Right kidney (tissue), 9 donors: ENCODE measurements at places on chromosomes 6 and 20.
A peak's percentile ranks its signal among the peaks of the same experiment; 100 is the strongest.

GRCh38 chr6:144475411-144475810 is 190.3 kb downstream of the UTRN start:
- DNase-seq, result no peak

DNA sequence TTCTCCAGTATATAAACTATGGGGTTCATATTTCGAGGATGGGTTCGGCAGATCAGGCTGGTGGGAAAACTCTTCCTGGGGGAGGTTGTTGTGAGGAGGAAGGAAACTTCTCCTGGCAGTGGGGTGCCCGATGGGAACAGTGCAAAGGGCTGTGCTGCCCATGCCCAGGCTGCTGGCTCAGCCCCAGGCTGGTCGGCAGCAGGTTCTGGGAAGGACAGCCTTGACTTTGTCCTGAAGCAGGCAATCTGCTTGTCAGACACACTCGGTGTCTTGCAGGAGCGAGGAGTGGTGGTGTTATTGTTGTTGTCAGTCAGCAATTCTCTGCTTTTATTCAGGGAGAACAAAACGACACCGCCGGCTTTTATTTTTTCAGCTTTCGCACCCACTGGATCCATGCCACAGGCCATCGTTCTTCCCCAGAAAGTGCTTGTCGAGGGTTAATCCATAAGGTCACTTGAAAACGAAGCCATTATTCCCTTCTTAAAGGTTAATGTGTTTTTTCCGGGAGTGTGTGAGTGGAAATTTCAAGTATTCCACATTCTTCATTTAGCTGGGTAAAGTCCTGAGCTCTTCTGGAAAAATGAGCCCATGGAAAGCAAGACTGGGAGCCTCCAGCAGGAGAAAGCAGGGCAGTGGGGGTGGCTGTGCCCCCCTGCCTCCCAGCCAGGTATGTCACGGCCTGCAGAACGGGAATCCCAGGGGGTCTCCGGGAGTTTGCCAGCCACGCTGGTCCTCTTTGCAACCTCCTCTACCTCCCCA is 57.0 kb upstream of the STX16 start:
- DNase-seq, result no peak

DNA sequence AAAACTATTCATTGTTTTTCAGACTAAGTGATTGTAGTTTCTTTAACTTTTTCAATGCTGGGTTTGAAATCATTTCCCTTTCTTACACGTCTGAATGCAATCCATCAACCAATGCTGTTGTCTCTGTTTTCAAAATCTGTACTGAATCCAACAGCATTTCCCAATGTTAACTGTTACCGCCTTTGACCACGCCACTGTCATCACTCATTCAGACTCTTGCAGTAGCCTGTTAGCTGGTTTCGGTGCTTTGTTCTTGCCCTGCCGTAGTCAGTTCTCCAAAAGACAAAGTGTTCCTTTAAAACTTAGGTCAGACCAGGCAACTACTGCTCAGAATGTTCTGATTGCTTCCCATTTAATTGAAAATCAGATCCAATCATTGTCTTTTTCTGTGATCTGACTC is 131.3 kb downstream of the PLCB4 start:
- no peak for DNase-seq

DNA sequence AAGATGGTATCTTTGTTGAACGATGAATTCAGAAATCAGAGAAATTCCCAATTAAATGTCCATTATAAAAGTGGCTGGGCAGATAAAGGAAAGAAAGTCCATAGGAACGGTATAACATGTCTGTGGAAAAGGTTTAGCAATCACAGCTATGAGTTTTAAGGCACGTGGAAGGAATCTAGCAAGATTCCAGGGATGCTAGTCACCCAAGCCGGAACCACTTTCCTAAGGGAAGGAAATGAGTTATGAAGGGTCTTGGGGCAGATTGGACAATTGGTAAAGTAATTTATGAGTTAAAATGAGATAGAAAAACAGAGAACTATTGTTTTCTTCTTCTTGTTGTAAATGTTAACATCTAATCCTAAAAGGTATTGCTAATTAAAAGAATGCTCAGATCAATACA is 384.8 kb downstream of the ADGRB3 start:
- no peak for DNase-seq

GRCh38 chr6:12170351-12171092 is 119.6 kb upstream of the EDN1 start:
- no peak for DNase-seq

DNA sequence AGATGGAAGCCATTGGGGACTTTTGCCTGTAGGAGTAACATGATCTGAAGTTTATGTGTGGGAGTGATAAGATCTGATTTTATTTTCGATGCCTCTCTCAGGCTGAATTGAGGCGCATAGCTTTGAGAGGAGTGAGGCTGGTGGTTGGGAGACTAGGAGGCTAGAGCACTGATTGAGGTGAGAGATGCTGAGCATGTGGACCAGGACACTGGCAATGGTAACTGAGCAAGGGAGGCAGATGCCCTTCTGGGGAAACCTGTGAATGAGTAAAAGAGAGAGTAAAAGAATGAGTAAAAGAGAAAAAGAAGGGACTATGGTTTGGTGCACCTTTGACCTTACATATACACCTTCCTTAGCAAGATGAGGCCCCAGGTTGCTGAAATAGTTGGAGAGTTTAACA is 3.0 kb downstream of the RRP36 start:
- no peak for DNase-seq

- DNase-seq, result peak; percentile 76
Measured at GRCh38 chr20:63377256-63377941, 16.2 kb upstream of the CHRNA4 start.

GRCh38 chr6:71277926-71278600 is 10.5 kb upstream of the OGFRL1 start:
- DNase-seq, result no peak

DNA sequence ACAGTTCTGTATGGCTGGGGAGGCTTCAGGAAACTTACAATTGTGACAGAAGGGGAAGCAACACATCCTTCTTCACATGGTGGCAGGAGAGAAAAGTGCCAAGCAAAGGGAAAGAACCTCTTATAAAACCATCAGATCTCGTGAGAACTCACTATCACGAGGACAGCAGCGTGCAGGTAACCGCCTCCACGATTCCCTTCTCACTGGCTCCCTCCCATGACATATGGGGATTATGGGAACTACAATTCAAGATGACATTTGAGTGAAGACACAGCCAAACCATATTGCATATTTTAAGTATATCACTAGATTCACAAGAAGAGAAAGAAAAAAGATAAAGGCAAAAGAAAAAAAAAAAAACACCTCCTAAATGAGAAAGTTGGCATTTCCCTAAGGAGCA is 431.9 kb upstream of the RGS17 start:
- no peak for DNase-seq

DNA sequence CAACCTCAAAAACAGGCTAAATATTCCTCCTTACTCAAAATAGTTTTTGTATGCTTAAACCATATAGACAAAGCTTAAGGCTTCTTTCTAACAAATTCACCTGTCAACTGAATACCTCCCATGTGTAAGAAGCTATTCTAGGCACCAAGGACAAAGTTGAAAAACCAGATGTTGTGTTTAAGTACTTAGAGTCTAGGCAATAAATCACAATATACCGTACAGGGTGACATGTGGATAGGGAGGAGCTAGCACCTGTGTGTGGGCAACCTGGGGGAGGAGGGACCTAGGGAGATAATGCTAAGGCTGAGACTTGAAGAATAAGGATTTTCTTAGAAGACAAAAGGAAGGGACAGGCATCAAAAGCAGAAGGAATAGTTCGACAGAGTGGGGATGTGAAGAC is 123.5 kb downstream of the LMBRD1 start:
- DNase-seq, result no peak

GRCh38 chr20:37898233-37899104 is 4.5 kb upstream of the VSTM2L start:
- DNase-seq, result no peak

GRCh38 chr6:151632415-151632987 is 138.7 kb downstream of the CCDC170 start:
- no peak for DNase-seq

- no peak for DNase-seq
Measured at GRCh38 chr6:31870385-31870921, 7.8 kb upstream of the NEU1 start.

GRCh38 chr6:116933485-116933884 is 56.4 kb downstream of the RFX6 start:
- no peak for DNase-seq

DNA sequence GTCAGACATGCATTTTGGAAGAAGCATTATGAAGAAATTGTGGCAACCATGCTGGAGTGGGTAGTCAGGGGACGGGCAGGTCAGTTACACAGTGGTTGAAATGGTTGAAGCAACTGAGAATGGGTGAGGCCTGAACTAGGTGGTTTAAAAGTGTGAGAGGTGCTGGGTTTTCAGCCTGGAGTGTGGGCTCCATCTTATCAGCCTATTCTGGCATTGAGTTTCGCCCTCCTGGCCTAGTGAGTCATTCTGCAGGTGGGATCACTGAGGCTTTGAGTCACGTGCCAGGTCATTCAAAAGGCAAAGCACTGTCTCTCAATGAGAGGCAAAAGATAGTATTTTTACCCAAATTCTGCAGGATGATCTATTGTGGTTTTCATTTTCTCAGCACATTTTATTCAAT is 181.9 kb upstream of the CHD6 start:
- no peak for DNase-seq

GRCh38 chr6:25194172-25194678 is 84.9 kb upstream of the CARMIL1 start:
- no peak for DNase-seq

DNA sequence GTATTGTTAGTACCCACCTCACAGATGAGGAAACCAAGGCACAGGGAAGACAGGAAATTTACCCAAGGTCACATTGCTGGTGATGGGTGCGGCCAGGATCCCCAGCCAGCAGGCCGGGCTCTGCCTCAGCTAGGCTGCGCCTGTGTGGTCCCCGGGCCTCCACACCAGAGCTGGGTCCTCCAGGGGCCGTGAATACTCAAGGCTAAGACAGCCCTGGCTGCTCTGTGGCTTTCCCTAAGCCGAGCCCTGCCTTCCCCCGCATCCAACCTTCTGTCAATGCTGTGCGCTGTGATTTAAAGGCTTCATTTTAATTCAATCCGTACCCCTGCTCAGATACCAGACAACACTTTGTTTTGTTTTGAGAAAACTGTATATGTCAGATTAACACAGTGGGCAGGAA is 246.7 kb downstream of the TTLL2 start:
- no peak for DNase-seq

DNA sequence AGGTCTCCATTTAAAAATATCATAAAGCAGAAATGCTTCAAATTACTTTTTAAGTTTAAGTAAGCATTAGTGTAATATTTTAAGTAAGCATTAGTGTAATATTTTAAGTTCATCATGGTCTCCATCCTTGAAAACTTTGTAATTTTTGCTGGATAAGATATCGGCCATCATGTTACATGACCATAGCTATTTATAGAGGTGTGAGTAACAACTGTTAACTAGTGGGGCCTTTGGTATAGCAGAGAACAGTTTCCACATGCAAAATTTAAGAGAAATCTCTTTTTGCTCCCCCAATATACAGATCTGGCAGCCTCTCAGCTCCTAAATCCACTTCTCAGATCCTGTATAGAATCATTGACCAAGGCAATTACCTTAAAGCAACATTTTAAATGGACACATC is 468 bp downstream of the TRDN start:
- DNase-seq, result no peak

GRCh38 chr6:150694889-150695288 is 95.2 kb downstream of the PLEKHG1 start:
- no peak for DNase-seq

DNA sequence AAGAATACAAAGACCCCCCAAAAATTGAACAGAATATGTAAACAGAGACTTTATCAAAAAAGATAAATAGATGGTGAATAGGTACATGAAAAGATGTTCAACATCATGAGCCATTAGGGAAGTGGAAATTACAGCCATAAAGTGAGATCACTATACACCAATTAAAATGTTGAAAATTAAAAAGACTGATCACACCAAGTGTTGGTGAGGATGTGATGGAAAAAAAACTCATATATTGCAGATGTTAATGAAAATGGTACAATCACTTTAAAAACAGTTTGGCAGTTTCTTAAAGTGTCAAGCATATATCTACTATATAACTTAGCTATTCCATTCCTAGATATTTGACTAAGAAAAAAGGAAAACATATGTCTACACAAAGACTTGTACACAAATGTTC is 280.5 kb downstream of the DHX35 start:
- no peak for DNase-seq

GRCh38 chr6:118589186-118589585 is 41.1 kb downstream of the PLN start:
- no peak for DNase-seq

DNA sequence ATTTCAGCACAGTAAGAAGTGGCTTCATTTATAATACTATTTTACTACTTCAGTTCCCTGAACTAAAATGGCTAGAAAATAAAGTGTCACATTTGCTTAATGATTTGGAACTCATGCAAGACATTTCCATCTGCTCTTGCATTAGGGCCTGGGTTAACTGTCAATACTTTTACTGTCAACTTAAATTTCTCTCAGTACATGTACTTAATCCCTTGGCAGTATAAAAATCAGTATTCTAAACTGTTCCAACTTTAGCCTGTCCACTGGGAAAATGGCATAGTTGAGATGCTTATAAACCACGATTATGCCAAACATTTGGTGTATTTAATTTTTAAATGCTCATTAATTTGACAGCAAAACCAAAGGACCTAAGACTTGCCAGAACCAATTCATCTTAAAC is 154.5 kb downstream of the ASCC3 start:
- no peak for DNase-seq

DNA sequence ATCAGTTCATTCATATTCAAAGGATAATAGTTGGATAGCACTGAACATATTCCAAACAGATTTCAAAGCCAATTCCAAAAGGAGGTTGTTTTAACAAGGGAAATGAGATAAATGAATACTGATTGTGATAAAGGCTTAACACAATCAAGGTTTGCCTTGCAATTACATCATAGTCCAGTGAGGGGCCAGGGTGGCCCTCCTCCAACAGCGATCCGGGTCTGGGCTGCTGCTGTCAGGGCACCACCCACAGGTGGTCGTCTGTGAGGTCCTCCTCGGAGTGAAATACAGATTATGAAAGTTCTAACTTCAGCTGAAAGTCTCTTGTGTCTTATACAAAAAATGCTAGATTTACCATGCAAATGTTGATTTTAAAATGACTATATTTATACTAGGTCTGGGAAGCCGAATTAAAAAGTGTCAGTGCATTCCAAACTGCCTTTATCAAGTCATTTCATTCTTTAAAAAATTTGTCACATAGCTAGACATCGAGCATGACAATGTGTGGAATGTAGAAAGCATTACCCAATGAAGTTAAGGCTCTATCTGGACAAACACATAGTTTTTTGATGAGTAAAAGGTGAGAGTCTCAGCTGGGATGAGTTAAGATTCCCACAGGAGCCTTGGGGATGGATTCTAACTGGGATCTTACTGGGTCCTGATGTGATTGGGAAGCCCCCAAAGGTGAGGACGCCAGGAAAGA is 65.9 kb upstream of the SLC22A23 start:
- DNase-seq, result no peak

DNA sequence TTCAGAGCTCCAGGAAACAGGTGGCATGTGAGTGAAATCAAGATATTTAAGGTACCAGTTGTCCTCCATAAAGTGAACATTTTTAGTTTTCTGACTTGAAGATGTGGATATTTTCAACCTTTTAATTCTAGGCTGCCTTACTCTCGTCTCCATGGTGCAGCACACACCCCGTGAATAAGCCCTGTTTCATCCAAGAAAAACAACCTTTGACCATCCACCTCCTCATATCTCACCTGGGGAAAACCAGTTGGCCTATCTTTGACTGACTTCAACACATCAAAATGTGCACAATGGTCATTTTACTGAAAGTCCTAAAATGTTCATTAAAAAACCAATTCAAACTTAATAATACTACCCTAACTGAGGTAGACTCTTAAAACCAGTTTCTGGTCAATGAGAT is 73.8 kb upstream of the CD2AP start:
- no peak for DNase-seq
